Activated T-helper 1 cell treated with Interleukin-2 at 50 U/mL for 16 hours (primary cell): ENCODE measurements at places on chromosomes 7 and 10.

GRCh38 chr7:98175260-98175940 lies 35.8 kb upstream of the BHLHA15 start:
- no peak for DNase-seq

DNA sequence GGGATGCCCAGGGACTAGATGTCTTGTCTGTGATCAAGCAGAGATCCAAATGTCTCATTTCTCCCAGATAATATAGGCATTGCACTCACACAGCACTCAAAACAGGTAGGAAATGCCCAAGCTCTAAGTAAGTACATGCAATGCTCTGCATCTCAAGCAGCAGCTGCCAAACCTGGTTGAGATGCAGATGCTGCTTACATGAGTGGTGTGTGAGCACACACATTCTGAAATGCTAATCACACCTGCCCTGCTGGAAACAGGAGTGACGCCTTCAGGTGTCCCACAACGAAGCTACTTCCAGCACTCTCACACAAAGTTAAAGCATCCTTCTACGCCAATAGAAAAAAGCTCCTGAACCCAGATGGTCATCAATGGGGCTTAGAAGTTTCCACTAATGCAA lies 132.9 kb downstream of the CALN1 start:
- no peak for DNase-seq

- no peak for DNase-seq
Observed at GRCh38 chr10:72012796-72013195, 48.6 kb downstream of the CHST3 start.

DNA sequence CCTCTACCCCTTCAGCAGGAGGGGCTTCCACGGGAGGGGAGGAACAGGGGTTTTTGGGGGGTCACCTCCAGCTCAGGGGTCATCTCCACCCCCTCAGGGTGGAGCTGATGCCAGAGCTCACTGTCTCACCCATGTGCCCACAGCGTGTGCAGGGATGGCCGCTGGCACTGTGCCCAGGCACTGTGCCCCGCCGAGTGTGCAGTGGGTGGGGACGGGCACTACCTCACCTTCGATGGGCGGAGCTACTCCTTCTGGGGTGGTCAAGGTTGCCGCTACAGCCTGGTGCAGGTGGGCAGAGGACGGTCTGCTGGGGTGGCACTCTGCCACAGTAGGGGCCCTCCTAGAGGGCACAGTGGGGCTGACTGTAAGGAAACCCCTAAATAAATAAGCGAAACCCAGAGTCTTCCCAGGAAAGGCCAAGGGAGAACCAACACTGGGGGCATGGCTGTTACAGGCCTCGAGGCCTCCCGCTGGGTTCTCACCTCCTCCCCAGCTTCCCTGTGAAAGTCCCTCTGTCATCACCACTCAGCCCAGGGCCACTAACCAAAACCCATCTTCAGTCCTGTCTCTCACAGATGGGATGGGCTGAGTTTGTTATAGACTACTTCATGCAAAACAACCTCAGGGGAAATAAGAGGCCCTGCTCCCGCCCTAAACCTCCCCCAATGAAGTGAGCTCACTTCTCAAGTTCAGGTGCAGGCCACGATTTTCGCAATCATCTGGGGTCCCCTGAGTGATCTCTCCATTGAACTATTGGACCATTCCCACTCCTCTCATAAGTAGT lies 7.4 kb upstream of the ZNF467 start:
- DNase-seq: no peak

- no peak for DNase-seq
Observed at GRCh38 chr7:43244232-43244631, 131.8 kb downstream of the HECW1 start.

GRCh38 chr7:30884881-30885280 lies 26.8 kb upstream of the AQP1 start:
- no peak for DNase-seq

DNA sequence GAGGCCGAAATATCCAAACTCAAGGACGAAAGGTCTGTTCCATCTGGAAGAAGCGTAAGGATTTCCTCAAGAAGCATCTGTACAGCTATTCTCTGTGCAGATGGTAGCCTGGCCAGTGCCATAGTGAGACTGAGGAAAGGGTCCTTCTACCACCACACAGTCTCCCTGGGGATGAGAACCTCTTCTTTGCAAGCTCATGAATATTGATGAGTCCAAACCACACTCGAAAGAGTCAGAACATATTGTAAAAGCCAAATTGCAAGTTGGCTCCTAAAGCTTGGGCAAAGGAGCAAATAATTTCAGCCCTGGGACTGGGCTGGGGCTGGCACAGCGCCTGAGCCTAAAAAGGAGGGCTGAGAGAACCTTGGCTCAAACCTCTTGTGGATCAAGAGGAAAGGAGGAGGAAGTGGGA lies 66.1 kb upstream of the PIP4K2A start:
- no peak for DNase-seq

DNA sequence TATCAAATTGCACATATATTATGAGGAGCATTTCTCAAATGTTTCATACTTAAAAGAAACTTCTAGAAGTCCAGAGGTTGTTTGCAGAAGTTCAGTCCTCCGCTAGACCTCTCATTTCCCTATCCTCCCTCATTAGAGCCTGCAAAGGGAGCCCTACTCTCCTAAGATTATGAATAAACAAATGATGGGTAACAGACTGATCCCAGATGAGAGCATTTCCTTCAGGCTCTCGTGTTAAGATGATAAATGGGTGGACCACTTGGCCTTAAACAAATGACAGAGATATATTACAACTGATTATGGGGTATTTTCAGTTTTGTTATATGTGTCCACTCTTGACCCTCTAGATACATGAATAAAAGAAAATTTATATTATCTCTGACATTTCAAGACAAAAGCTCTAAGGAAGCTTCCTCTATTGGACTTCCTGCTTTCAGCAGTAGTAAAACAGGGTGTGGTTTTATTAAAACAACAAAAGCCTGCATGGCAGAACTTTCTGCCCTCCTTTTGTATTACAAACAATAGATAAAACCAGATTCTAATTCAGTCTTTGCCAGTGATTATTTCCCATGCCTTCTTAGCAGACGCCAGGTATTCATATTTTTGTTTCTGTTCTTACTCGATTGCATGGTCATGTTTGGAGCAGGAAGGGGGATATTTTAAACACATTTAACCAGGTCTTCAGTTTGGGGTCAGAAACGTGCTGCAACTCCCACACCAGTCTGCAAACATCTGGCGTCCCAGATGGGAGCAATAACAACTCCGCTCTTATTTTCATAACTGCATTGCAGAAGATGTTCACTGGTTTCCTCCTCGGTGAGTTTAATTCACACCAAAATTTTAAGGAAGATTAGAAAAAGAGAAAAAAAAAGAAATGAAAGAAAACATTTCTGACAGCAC lies 52.4 kb upstream of the FAM204A start:
- DNase-seq: no peak

DNA sequence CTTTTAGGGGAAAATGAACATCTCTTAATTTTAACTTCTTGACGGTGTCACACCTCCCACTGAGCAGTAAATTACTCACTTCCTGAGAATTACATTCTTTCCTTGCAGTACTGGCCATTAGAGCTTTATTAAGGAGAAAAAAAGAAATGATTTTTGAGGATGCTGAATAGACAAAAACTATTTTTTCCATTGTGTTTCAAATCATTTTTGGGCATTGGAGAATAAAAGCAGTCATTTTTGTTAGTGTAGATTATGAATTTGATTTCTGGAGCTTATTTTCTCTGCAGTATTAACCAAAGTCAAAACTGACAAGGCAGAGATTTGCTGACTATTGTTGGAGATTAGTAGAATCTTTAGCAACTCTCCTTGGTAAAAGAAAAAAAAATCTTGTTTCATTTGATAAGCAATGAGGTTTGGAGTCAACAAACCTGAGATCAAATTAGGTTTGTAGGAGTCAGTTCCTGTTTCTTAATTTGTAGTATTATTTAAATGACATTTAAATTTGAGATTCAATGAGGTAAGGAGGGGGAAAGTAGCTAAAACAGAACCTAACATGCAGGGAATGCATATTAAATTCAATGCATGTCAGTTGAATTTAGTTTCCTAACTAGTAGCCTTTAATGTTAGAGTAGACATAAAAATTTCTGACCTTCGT lies 70.6 kb downstream of the AP3M1 start:
- DNase-seq: no peak

- no peak for DNase-seq
Observed at GRCh38 chr7:33764752-33765451, 140.4 kb upstream of the BMPER start.

DNA sequence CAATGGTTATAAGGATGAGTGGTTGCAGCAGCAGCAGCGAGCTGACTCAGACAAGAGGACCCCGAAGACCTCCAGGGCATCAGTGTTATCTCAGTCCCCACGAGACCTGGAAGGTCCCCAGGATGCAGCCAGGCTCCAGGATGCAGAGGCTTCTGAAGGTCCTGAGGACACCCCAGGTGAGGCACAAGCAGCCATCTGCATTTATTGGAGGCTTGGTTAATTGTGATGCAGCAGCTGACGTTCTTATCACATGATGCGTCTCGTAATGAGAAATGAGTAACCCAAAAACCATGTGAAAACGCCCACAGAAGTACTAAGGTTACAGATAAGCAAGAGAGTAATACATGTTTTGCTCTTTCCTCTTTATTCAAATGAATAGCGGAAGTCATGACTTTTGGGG lies 17.4 kb downstream of the C7orf57 start:
- DNase-seq: no peak

DNA sequence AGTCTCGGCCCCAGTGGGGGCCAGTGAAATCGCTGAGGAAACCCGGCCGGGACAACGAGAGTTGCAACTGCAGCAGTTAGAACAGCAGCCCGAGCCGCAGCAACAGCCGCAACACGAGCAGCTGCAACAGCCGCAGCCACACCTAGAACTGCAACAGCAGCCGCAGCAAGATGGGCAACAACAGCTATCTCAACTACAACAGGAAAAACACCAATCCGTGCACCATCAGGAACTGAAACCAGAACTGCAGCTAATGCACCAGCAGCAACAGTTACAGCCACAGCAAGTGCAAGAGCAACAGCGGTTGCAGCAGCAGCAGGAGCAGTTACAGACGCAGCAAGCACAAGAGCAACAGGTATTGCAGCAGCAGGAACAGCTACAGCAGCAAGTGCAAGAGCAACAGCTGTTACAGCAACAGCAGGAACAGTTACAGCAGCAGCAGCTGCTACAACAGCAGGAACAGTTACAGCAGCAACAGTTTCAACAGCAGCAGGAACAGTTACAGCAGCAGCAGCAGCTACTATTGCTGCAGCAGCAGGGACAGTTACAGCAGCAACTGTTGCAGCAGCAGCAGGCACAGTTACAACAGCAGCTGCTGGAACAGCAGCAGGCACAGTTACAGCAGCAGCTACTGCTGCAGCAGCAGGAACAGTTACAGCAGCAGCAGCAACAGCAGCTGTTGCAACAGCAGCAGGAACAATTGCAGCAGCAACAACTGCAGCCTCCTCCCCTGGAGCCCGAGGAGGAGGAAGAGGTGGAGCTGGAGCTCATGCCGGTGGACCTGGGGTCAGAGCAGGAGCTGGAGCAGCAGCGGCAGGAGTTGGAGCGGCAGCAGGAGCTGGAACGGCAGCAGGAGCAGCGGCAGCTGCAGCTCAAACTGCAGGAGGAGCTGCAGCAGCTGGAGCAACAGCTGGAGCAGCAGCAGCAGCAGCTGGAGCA lies 6.1 kb downstream of the ZNF853 start:
- no peak for DNase-seq

DNA sequence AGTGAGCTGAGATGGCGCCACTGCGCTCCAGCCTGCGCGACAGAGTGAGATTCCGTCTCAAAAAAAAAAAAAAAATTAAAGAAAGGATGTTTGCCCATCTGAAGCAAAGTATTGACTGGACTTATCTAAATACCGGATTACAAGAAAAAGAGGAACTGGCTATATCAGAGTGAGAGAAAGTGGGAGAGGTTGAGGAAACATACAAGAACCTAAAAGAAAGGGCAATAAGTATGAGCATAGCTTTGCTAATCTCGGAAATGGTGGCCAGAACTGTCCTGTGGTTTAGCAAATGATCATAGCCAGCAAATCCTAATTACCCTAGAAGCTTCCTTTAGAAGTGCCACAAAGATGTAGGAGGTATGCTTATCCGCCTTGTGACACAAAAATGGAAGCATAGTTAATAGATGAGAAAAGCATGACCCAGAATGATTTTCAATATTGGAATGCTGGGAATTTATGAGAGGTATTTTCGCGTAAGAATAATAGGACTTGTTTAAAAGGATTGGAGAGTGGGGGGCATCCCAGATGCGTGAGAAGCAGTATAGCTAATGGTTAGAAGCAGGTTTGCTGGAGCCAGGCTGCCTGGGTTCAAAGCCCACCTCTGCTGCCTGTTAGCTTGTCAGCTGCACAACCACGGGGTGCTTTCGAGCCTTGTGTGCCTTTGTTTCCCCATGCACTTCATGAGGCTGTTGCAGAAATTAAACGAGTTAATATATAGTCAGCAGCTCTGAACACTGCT lies 1.2 kb upstream of the GTPBP4 start:
- DNase-seq: no peak
